ENCODE measurements at places on chromosomes 12 and 14. TPM values are rescaled to one million over a fixed set of nuclear protein-coding genes. Genes with fewer than 3 reads are reported as not detected.

The TMEM63C gene
- total RNA-seq = 17.8 TPM

The CINP gene
- total RNA-seq = 30.9 TPM

The EXOC5 gene
- 25.1 TPM for total RNA-seq

The HOXC9 gene
- total RNA-seq = 16.8 TPM

DNA sequence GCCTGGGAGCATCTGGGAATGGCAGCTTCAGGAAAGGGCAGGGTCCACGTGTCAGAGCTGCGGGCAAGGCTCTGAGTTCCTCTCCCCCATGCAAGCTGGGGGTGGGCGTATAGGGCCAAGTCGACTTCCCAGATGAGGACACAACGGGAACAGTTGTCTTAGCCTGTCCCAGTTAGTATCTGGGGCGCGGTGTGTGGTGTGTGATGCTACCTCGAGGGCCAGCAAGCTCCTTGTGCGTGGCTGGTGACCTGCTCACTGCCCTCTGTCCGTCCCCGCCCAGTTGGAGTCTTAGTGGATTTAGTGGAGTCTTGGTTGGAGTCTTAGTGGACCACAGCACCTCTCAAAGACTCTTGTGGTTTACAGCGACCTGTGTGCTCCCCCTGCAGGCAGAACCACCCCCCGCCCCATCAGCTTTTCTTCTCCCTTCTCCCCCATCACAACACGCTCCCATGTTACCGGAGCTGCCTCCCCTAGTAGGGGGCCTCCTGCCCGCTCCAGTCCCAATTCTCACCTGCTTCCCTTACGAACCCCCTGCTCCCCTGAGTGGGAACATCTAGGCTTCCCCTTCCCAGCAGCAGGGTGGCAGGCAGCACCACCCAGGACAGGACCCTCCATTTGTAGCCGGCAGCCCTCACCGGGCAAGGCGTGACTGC is 8.7 kb downstream of the ASPG start:
- no peak for DNase-seq

DNA sequence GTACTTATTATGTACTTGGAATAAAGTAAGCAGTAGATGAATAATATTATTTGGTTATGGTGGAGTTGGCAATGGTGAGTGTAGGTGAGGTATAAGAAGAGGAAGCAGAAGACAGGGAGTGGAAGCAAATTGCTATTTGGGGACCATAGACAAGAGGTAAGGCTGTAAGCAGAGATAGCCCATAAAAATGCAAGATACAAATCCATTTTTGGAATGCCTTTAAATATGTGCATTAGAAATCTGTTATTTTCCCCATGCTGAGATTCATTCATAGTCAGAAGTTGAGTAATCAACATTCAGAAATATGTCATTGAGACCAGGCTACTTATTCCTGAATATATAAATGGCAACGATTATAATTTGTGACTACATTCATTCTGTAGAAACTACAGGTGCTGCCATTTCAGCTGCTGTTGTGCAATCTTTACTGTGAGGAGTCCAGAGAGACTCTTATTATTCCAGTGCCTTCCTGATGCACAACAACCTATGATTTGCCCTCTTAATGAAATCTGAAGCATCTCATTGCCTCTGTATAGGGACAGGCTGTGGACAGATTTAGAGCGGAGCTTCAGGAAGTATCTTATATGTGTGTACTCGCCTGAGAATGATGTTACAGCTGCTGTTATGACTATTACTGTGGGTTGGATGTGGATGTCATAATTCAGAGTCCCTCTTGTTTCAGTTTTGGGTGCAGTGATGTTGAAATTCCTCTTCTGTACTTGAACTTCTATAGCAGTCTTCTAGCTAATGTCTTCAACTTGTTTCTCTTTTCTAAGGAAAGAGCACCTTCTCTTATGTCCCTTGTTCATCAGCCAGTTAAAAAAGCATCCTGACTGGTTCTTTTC is 173.8 kb downstream of the NAV3 start:
- DNase-seq = no peak

GRCh38 chr14:105863296-105864108 is 337.1 kb downstream of the TMEM121 start:
- peak; percentile 52 for DNase-seq

DNA sequence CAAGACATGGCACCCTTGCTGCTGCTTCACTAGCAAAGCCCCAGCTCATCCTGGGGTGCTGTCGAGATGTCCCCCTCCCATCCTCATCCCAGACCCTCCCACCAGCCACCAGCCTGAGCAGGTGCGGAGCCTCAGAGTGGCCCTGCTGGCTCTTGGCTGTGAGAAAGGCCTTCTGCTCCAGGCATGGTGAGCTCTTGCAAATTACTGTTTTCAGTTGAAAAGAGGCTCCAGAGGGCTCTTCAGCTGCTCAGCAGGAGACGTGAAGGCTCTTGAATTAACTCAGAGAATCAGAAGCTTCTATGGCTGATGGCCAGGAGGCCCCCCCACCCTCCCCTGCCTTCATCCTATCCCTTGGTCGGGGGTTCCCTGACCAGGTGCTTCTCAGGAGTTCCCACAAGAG is 44.1 kb downstream of the WSCD2 start:
- peak; percentile 56 for DNase-seq

- DNase-seq = no peak
Measured at GRCh38 chr12:47147739-47148138, 68.0 kb upstream of the AMIGO2 start.

DNA sequence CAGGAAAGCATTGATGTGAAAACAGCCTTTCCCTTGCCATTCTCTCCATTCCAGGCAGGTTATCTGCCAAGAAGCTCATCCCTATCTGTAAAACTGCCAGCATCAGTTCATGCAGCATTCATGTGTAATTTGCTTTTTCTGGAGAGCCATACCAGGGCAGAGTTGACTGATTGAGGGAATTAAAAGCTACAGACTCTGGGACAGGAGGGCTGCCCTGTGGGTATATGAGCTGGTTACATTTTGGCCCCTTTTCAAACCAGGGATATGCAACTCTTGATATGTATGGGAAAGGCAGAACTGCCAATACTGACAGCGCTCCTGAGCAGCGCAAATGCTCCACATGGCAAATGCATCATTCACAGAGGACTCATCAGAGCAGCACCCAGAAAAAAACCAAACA is 53.7 kb downstream of the SYT1 start:
- DNase-seq = no peak

- DNase-seq = no peak
Measured at GRCh38 chr14:59272633-59273032, 84.2 kb downstream of the DAAM1 start.

- DNase-seq = no peak
Measured at GRCh38 chr14:71336489-71337192, 429.4 kb downstream of the PCNX1 start.

DNA sequence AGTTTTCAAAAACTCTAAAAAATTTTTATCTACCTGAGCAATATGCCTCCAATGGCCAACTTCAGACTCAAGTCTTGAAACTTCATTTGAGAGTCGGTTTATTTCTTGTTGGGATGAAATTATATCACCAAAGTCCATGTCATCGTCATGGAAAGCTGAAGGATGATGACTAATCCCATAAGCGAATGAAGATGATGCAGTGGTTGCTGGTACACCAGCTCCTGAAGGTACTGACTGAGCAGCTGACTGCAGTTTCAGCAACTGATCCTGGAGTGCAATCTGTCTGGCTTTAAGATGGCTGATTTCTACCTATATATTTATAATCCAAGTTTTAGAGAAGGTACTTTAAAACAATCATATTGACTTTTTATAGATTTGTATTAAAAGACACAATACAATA is 18.3 kb downstream of the TRIP11 start:
- no peak for DNase-seq

GRCh38 chr12:51829011-51829481 is 19.5 kb downstream of the FIGNL2 start:
- DNase-seq = no peak

DNA sequence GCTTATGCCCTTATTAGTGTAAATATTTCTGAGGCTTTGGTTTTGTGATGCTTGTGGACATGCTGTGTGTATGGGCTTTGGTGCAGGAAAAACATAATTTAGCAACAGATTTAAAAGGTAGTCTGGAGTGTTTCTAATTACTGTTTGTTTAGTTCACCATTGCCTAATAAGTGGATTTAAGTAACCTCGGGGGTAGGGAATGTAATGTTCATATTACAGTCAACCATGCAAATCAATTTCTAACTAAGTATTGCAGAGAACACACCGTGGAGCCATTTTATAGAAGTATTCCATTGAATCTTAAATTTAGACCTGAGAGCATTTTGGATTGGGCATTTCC is 53.5 kb downstream of the ANO6 start:
- DNase-seq = no peak

DNA sequence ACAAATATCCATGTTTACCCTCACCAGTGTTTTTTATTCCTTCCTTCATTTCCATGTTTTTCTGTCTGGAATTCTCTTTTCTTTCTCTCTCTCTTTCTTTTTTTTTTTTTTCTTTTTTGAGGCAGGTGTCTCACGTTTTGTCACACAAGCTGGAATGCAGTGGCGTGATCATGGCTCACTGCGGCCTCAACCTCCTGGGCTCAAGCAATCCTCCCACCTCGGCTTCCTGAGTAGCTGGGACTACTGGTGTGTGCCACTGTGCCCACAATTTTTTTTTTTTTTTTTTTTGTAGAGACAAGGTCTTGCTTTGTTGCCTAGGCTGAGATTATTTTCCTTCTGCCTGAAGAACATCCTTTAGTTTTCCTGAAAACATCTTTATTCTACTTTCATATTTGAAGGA is 15.0 kb upstream of the AMIGO2 start:
- no peak for DNase-seq

- no peak for DNase-seq
Measured at GRCh38 chr12:2009623-2010022, 5.4 kb upstream of the DCP1B start.

- no peak for DNase-seq
Measured at GRCh38 chr14:58787592-58787991, 149.8 kb downstream of the DACT1 start.

- DNase-seq = no peak
Measured at GRCh38 chr12:6424866-6425265, 19.9 kb upstream of the CD27 start.

- DNase-seq = no peak
Measured at GRCh38 chr12:67969134-67969802, 20.0 kb upstream of the IFNG-AS1 start.

GRCh38 chr12:71567537-71567936 is 96.1 kb downstream of the ZFC3H1 start:
- no peak for DNase-seq

DNA sequence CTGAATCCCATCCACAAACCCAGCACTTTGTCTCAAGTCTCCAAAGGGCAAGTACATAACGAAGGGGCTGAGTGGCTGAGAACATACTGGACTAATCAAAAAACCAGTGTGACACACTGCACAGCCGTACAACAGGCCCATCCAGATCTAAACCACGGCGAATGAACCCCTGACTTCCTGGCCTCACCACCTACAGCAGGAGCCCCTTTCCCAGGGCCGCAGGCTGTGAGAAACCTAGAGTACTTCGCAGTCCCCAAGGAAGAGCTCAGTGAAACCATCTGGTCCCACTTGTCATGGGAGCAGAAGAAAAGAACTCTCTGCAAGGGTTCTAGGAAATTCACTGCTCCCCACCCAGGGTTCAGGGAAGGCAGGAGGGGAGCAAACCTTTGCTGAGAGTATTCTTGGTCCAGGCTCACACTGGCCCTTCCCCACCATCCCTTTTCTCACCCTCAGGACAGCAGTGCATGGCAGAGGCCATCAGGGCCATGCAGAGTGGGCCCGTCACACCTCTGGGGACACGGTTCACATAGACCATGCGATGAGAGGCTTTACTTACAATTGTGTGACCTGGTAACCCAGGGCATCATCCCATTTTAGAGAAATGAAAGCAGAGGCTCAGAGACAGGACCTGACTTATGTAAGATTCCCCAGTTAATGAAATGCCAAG is 192.8 kb downstream of the BCL11B start:
- DNase-seq = no peak

DNA sequence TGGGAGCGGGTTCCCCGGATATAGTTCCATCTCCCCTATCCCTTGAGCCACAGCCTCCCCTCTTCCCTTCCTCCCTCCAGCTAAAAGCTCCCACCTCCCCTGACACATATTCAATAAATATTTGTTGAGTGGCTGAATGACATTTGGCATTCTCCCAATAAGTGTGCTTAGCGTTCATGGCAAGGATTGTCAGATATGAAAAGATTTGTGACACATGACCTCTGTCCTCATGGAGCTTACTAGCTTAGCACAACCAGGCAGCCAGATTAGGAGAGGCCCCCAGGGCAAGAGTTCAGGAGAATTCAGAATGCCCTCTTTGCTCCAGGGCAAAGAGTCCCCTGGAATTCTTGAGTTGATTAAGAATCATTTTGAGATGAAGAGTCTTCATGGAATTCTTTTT is 22.5 kb upstream of the SLC6A12 start:
- DNase-seq = no peak

- no peak for DNase-seq
Measured at GRCh38 chr12:6843118-6843902, 2.6 kb downstream of the GNB3 start.

DNA sequence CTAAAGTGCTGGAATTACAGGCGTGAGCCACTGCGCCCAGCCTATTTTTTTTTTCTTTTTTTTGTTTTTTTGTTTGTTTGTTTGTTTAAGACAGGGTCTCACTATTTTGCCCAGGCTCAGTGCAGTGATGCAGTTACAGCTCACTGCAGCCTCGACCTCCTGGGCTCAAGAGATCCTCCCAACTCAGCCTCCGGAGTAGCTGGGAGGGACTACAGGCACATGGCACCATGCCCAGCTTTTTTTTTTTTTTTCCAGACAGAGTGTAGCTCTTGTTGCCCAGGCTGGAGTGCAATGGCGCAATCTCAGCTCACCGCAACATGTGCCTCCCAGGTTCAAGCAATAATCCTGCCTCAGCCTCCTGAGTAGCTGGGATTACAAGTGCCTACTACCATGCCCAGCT is 5.8 kb upstream of the ITFG2 start:
- DNase-seq = no peak

DNA sequence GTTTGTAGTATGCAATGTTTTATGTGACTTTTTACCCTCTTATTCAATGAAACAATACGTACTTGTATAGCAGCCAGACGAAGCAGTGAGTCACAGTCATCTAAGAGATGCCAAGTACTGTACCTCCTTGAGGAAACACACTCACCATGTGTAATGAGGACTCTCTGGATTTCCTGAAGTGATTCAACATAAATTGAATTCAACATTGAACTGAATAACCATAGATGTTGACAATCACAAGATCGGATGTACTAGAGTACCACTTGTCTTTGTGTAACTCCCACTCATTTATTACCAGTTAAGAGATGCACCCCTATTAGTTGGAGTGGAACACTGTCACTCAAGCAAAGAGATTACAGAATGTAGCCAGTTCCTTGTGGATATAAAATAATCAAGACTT is 175.2 kb upstream of the HMGA2 start:
- peak; percentile 68 for DNase-seq

- no peak for DNase-seq
Measured at GRCh38 chr14:68249661-68250451, 430.3 kb downstream of the RAD51B start.

DNA sequence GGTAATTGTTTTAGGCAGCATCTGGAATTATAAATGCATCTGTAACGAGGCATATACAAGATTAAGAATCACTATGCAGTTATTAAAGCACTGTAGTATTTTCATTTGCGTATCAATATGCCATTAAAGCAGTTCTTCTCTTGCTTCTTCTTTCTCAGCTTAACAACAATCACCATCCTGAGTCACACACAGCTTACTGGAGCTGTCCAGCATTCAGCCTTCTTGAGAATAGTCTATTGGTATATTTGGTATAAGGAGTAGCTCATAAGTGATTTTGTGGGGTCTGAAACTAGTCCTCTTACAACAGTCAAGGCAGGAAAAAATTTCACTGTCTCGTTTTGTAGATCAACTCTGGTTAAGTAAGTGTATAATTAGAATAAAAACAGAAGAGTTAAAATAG is 523.0 kb upstream of the FOXG1 start:
- DNase-seq = no peak
